ENCODE measurements at places on chromosomes 7 and 10.

DNA sequence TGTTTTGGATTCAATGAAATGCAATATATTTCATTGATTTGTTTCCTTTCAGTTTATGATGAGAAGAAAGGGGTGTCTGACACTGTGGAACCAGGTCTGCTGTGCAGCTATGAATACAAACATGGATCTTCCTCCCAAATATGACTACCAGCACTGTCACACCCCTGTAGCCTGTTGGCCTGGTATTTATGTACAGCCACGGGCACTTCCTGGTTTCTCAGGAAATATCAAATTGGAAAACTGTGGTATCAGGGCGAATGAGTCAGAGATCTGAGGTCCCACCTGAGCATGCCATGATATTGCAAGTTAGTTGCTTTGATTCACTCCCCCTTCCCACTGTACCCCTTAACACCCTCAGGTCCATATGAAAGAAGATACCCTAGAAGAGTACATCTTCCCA lies 87.8 kb downstream of the DNMBP start:
- DNase-seq = no peak

DNA sequence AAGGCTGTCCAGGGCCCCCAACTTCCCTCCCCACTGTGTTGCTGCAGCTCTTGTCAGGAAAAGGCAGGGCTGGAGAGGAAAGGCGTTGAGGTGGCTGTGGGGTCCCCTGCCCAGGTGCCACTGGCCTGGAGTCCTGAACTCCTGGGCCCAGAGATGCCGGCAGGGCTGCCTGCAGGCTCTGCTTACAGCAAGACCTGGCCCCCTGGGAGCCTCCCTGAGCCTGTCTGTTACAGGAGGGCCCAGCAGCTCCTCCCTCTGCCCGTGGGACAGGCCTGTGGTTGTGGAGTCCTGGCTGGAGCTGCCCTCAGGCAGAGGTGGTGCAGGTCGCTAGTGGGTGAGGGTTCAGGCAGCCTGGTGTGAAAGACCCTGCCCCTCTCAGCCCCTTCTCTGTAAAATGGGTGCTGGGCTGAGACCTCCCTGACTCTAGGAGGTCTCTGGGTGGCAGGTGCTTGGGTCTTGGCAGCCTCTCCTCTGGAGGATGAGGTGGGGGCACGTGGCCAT lies 9.9 kb downstream of the ANTXRL start:
- DNase-seq = no peak

DNA sequence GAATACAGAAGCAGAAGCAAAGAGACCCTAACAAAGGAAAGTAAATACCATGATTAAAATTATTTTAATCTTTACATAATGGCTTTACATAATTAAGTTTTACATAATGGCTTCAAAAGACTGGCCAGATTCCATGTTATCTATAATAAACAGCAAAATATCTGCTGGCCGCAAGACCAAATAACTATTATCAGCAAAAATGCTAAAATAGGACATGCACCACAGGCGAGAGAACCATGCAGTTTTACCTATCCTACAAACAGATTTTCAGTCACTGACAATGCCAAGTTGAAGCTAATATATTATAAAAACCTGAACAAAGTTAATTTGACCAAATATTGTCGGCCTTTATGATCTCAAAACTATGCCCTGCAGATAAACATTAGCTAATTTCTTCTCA lies 34.2 kb upstream of the ANLN start:
- DNase-seq = no peak

- no peak for DNase-seq
Measured at GRCh38 chr7:22008087-22008486, 62.4 kb upstream of the CDCA7L start.

- no peak for DNase-seq
Measured at GRCh38 chr7:157476201-157476600, 139.4 kb downstream of the DNAJB6 start.

GRCh38 chr7:106609416-106609815 lies 51.5 kb downstream of the CCDC71L start:
- no peak for DNase-seq

DNA sequence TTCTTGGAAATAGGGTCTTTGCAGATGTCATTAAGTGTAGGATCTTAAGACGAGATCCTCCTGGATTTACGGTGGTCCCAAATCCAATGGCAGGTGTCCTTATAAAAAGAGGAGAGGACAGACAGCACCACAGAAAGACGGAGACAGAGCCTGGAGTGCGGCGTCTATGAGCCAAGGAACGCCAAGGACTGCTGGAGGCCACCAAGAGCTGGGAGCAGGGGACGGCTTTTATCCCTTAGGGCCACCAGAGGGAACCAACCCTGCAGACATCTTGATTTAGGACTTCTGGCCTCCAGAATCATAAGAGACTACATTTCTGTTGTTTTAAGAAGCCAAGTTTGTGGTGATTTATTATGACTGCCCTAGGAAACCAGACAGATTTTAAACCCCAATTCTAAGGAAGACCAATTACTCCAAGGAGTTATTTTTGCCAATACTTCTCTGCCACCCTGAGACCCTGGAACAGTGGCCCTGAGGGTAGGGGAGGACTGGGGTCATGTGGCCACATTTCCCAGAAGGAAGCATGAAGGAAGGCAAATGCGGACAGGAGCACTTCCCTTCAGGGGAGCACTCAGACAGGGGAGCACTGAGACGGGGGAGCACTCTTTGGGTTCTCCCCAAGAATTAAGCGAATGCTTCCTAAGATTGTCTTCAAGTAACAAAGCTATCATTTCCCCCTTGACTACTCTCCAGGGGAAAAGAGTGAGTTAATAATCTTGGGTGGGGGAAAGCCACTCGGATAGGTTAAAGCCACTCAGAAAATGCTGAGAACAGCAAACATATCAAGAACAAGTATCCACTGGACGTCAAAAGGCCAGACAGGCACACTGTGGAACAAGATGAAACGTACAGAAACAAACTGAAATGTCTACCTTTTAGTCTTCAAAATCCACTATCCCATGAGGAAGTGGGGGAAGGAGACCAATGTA lies 67.5 kb downstream of the CHST15 start:
- DNase-seq = peak; percentile 23

DNA sequence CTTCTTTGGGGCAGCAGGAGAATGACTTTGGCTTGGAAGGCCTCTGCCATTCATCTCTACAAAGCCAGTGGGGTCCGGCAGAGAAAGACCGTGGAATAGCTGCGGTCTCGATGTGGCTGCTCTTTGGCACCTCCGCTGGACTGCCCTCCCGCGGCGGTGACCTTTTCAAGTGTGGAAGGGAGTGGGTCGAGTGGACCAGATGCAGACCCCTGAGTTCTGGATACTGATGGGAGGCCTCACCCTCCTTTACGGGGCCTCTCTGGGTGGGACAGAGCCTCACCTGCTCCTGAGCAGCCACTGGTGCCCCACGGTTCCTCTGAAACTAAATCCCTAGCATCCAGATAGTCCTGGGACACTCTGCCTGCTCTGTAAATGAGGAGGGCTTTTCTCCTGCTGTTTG lies 113.1 kb downstream of the NT5C2 start:
- no peak for DNase-seq

DNA sequence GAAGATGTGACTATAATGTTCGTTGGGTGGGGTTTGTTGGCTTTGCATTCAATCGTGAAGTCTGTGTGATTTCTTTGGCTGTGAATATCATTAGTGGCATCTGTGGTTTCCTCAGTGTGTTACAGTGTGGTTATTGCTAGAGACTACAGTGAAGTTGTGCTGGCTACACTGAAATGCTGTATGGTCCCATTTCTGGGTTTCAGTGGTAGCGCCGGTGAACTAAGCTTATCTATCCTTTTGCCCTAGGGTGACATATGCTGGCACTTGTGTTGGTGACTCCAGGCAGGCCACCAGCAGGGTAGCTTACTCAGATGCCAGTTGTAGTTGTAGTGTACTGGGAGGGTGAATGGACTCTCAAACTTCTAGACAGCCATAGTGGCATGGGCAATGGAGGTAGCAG lies 259.5 kb downstream of the ANKRD30A start:
- DNase-seq = no peak

DNA sequence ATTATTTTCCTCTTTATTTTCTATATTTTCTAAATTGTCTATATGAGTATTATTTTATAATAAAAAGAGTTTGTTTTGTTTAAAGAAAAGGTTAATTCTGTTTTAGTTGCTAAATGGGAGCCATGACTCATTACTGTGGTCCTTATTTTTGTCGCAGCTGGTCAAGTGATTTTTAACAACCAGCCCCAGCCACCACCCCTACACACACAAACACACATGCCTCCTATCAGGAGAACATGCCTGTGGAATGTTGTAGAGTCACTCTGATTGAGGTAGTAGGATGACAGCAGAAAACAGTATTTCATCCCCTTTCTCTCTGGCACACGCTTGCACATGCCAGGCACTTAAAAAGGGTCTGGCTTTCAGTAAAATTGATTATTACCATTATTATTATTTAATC lies 68.6 kb upstream of the GDF10 start:
- DNase-seq = no peak

DNA sequence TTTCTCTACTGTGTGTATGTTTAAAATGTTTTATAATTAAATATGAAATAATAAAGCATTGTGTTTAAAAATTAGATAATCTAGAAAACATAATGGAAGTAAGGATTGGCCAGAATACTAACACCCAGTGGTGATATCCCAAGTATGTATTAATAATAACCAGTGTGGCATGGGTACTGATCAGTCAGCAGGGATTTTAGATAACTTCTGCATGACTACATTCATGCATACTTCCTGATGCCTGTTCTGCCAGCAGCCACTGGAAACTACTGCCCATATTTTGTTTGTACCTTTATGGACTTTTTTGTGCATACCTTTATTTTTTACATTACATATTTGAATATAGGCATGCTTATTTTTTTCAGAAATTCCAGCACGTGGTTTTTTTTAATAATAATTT lies 156.6 kb upstream of the TMEM196 start:
- no peak for DNase-seq

DNA sequence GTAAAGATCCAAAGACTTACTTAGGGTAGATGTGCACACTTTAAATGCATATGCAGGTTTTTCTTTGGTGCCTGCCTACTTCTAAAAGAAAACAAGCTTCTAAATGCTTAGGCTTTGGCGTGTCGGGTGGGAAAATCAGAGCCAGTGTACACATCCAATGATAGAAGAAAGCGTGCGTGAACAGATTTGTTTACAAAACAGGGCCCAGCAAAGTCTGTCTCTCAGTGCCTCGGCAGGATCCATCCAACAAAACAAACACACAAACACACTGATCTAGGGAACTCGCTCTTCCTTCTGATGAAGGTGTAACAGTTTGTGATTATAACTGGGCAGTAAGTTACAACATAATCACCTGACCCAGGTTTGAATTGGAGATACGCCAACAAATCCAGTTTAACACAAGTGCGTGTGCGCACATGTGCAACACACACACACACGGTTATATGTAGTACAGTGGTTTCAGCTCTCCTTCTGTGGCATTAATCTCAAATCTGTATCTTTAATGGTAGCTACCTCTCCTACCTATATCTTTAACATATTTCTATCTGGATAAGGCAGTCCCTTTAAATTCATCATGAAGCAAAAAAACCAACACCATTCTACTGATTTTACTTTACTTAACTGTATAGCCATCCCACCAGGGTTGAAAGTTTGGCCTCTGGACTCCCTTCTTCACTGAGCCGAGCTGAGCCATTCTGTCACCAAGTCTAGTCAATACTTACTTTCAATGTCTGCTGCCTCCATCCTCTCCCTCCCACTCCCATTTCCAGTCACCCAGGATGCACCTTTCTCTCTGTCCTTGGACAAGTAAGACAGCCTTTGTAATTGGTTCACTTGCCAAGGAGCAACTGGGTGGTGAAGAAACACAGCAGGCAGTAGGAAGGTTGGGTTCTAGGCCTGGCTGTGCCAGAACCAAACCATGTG lies 184.4 kb upstream of the KLF14 start:
- peak; percentile 80 for DNase-seq

- DNase-seq = no peak
Measured at GRCh38 chr7:125450749-125451148, 521.1 kb upstream of the POT1 start.

- peak; percentile 60 for DNase-seq
Measured at GRCh38 chr7:158587162-158588084, at the start of gene PTPRN2. Gene PTPRN2, minus strand, starts transcription at chr7:158587823.

DNA sequence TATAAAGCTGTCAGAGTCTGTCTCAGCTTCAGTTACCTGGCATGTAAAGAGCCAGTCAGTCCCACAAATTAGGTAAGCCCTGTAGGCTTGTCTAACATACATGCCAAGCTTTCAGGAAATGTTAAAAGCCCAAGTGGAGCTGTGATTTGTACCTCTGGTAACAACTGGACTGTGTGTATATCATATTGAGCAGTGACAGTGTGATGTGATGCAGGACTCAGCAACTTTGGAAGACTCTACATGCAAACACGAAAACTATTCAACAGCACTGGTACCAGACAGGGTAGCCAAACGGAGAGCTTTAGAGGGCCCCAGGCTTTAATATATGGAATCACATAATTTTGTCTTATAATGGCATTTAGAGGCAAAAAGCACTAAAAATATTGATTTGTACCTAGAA lies 587.9 kb downstream of the PHTF2 start:
- DNase-seq = no peak

DNA sequence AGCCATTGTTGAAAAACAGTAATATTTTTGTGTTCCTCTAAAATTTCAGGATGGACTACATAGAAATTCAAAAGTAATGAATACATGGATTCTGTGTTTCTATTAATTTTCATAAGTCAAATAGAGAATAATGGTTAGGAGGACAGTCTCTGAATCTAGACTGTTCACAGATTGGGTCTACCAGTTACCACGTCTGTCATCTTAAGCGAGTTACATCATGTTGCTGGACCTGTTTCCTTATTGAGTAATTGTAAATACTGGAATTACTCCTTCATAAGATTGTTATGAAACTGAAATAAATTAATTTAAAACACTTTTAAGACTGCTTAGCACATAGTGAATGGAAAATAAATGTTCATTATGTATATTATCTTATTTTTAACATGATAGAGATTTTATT lies 172.3 kb downstream of the KCND2 start:
- no peak for DNase-seq

GRCh38 chr10:70671619-70672164 lies 614 bp upstream of the ADAMTS14 start:
- DNase-seq = no peak

DNA sequence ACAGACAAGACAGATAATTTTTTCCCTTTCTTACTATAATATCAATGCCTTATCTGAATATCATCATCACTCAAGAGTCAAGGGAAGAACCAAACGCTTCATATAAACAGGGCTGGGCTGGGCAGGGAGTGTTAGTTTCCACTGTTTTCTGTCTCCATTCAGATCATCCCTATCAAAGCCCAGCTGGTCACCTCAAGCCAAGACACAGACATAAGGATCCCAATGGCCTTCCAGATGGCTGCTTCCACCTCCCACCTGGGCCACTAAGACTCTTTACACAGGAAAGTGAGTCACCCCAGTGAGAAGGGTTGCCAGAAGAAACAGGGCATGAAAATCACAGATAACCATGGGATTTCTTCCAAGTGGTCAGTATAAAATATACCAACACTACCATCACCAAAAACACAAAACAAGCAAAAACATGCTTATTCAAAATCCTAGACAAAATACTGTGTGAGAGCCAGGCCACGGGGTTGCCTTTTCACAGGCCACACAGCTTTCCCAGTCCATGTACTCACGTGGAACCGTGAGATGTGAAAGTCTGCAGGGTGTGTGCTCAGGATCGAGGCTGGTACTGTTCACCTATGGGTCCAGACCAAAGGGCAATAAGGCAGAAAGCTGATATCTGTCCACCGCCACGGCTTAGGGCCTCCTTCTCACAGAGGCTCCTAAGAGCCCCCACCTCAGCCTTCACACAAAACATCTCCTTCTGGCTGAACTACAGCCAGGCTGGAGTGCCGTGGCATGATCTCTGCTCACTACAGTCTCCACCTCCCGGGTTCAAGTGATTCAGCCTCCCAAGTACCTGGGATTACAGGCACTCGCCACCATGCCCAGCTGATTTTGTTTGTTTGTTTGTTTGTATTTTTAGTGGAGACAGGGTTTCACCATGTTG lies 5.7 kb downstream of the PRSS1 start:
- no peak for DNase-seq

All from activated naive CD4-positive, alpha-beta T cell treated with anti-CD3 and anti-CD28 coated beads for 36 hours (primary cell).